CD4-positive, alpha-beta T cell (primary cell): ENCODE measurements at places on chromosomes 3 and 15.

DNA sequence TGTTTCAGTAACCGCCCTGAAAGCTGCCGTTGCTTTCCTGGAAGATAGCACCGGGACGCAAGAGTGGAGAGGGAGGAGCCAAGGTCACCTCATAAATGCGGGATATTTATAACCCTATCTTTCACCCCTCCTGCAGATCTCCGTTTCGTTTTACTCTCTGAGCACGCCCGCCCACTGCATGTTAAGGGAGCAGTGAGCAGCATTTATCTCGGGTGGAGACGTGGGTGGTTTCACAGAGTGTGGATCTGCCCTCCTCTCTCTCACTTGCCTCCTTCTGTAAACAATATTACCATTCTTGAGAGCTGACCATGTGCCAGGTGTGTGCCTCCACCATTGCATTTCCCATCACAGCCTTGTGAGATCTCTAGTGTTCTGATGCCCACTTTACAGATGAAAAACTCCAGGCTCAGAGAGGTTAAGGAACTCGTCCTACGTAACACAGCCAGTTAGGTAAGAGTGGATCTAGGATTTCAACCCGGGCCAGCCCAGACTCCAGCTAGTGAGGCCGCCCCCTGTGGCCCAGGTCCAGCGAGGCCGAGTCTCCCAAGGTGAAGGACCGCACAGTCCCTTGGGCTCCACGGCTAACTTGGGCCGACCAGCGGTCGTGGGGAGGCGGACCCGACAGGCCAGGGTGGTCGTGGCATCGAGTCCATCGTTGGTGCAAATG lies 16.9 kb upstream of the SEMA4B start:
- no peak for DNase-seq

- DNase-seq, result peak; percentile 36
Measured at GRCh38 chr15:65400760-65401610, 21.8 kb downstream of the IGDCC4 start.

- DNase-seq, result no peak
Measured at GRCh38 chr3:130345487-130346079, at the start of gene COL6A5. TSS of gene COL6A5 (plus strand) at chr3:130345672. CDS start at chr3:130373639, 27,967 bp downstream.

- no peak for DNase-seq
Measured at GRCh38 chr3:4503050-4503449, 9.9 kb downstream of the ITPR1 start.

DNA sequence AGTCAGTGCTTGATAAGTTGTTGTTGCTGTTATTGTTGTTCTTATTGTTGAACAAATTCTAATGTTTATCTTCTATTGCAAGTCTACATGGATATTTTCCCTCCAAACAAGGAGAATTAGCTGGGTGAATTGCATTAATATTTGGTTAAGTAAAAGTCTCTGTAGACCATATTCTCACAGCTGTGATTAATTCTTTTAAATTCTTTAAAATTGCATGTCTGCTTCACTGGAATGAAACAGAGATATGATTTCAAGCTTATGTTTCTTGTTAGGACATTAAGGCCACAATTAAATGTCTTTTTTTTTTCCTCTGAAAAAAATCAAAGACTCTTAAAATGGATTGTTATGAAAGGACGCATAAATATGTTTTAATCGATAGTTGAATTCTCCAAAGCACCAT lies 153.4 kb downstream of the EBLN2 start:
- no peak for DNase-seq

GRCh38 chr3:40099871-40100270 lies 209.6 kb upstream of the EIF1B start:
- DNase-seq, result no peak
